Bronchial epithelial cell (primary cell): ENCODE measurements at places on chromosomes 16 and 17.

DNA sequence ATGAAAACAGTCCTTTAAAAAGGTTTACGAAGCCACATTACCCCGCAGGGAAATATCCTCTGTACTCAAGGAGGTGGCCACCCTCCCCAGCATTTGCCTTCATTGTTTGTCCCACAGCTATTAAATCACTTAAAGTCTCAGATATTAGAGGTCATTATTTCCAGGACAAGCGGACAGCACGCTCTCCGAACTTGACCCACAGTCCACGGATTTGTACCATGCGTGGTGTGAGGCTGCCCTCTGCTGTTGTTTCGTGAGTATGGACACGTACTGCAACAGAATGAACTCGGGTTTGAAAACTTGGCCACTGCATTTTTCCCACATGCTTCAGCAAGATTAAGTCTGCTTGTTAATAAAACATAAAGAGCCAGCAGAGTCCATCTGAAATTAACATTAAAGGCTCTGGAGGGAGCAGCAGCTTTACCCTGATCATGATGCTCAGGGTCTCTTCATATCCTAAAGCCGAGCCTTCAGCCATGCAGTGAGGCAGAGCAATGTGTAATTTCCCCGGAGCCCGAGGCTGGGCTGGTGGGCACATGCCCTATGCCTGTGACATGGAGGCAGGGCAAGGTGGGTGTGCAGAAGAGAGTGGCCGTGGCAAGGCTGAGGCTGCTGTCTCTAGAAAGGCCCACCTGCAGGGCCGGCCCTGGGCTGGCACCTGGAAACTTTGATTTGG lies 19.7 kb downstream of the MEAK7 start:
- peak; percentile 23 for DNase-seq

- peak; percentile 52 for DNase-seq
These were observed at the start of gene RUNDC3A for GRCh38 chr17:44308320-44308818. Gene RUNDC3A, plus strand, starts transcription at chr17:44308601. Its CDS starts 232 bp downstream, at chr17:44308833.

GRCh38 chr17:77767148-77767547 lies 191.4 kb upstream of the TNRC6C start:
- no peak for DNase-seq

GRCh38 chr17:68307443-68307842 lies 16.1 kb downstream of the ARSG start:
- DNase-seq, result no peak

- no peak for DNase-seq
These were observed 10.2 kb downstream of the EEF2K start for GRCh38 chr16:22216191-22216831.
